ENCODE measurements at places on chromosomes 16 and 17. TPM values are rescaled to one million over a fixed set of nuclear protein-coding genes. Genes with fewer than 3 reads are reported as not detected.

GRCh38 chr16:81551151-81551808, 106.7 kb downstream of the CMIP start:
- H3K4me3 ChIP-seq = no peak overlapping the region
- peak overlapping the region; percentile 39 for H3K27ac ChIP-seq
- no peaks in the 10 kb centered on the region for H3K36me3 ChIP-seq
- H3K4me1 ChIP-seq = peaks cover 45% of the 10 kb centered on the region

Gene PRSS33
- total RNA-seq = not detected

- peaks cover 7% of the 10 kb centered on the region for H3K4me1 ChIP-seq
- no peak overlapping the region for H3K4me3 ChIP-seq
- DNase-seq = no peak
- no peaks in the 10 kb centered on the region for H3K36me3 ChIP-seq
- no peak overlapping the region for H3K27ac ChIP-seq
- no peaks in the 10 kb centered on the region for H3K27me3 ChIP-seq
Observed at GRCh38 chr17:63191610-63192009, 225.6 kb downstream of the TANC2 start.

DNA sequence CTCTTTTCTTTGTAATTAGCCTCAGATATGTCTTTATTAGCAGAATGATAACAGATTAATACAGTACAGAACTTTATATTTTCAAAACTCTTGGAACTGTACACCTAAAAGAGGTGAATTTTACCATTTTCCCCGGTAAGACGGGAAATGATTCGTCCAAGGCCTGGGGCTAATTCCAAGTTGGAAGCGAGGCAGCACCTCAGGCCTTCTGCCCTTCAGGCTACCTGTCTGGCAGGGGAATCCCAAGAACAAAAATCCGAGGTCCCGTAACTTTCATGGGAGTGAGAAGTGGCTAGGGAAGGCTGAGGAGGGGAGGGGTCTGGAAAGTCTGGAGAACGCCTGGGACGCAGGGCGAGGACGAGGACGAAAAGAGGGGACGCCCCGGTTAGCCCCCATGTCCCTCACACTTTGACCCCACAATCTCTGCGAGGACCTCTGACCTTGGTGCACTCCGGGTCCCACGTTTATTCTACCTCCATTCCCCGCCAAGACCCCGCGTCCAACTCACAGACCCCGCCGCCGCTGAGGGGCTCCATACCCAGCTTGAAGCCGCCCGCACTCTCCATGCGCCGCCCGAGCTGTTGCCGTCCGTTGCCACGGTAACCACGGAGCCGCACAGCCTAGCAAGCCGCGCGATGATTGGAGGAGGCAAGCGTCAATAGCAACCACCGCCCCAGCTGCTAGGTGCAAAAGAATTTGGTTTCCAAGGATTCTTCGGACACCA, at the start of gene HYDIN:
TSS of gene HYDIN (minus strand) at position 601 of the 724 bp plus-strand sequence. CDS start 43,827 bp downstream, outside the sequence.
- no peak within 1 kb of the TSS for H3K4me3 ChIP-seq
- no peaks in the 10 kb centered on the region for H3K4me1 ChIP-seq
- H3K27me3 ChIP-seq = peaks cover 35% of the 10 kb centered on the region

DNA sequence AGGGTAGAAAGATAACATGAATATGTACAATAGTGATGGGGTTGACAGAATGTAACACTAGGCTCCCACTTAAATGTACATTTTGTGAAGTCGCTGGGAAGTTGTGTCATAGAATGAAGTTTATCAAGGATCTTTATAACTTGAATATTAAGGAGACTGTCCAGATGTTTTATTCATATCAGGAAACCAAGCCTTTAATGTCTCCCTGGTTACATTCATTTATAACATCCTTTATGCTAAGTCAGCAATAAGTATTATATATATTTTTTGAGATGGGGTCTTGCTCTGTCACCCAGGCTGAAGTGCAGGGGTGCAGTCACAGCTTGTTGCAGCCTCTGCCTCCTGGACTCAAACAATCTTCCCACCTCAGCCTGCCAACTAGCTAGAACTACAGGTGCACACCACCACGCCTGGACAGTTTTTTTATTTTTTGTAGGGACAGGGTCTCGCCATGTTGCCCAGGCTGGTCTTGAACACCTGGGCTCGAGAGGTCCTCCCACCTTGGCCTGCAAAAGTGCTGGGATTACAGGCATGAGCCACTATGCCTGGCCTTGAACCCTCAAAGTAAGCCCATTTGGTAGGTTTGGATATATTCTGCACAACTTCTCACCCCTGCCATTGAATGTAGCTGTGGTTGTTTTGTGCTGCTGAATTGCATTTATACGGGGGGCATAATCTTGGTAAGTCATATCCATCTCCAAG, 14.1 kb downstream of the CLTC start:
- H3K36me3 ChIP-seq = peaks cover 16% of the 10 kb centered on the region
- H3K4me1 ChIP-seq = peaks cover 74% of the 10 kb centered on the region
- H3K27ac ChIP-seq = no peak overlapping the region
- H3K4me3 ChIP-seq = no peak overlapping the region
- H3K27me3 ChIP-seq = no peaks in the 10 kb centered on the region

Gene TPSB2
- not detected for total RNA-seq

Gene METRNL
- total RNA-seq = 26.3 TPM

GRCh38 chr16:20762404-20763123, 1.2 kb upstream of the ACSM3 start:
- no peaks in the 10 kb centered on the region for H3K27me3 ChIP-seq
- peak overlapping the region; percentile 93 for H3K27ac ChIP-seq
- peak overlapping the region; percentile 83 for H3K4me3 ChIP-seq

GRCh38 chr17:13593757-13594156, 8.0 kb downstream of the HS3ST3A1 start:
- H3K27ac ChIP-seq = no peak overlapping the region
- peaks cover 2% of the 10 kb centered on the region for H3K4me1 ChIP-seq
- H3K36me3 ChIP-seq = no peaks in the 10 kb centered on the region

- no peak overlapping the region for H3K27ac ChIP-seq
- H3K27me3 ChIP-seq = peaks cover 35% of the 10 kb centered on the region
- no peak for DNase-seq
- H3K4me1 ChIP-seq = no peaks in the 10 kb centered on the region
- no peaks in the 10 kb centered on the region for H3K36me3 ChIP-seq
- no peak overlapping the region for H3K4me3 ChIP-seq
Observed at GRCh38 chr16:86881118-86881510, 302.8 kb downstream of the FOXL1 start.

GRCh38 chr16:69365901-69366300, 14.3 kb upstream of the TMED6 start:
- peaks cover 21% of the 10 kb centered on the region for H3K4me1 ChIP-seq
- no peak overlapping the region for H3K4me3 ChIP-seq

GRCh38 chr17:49570540-49571242, 5.0 kb upstream of the NXPH3 start:
- H3K27ac ChIP-seq = no peak overlapping the region
- H3K36me3 ChIP-seq = no peaks in the 10 kb centered on the region
- no peak for DNase-seq
- H3K4me1 ChIP-seq = peaks cover 12% of the 10 kb centered on the region
- H3K4me3 ChIP-seq = peak overlapping the region; percentile 11

GRCh38 chr17:79331492-79331891, 256.9 kb downstream of the ENGASE start:
- peaks cover 34% of the 10 kb centered on the region for H3K27me3 ChIP-seq
- H3K4me3 ChIP-seq = no peak overlapping the region
- no peaks in the 10 kb centered on the region for H3K4me1 ChIP-seq
- DNase-seq = no peak

Data from activated CD4-positive, alpha-beta T cell treated with anti-CD3 and anti-CD28 coated beads for 36 hours (primary cell).